ENCODE measurements at places on chromosomes 12 and 14.

DNA sequence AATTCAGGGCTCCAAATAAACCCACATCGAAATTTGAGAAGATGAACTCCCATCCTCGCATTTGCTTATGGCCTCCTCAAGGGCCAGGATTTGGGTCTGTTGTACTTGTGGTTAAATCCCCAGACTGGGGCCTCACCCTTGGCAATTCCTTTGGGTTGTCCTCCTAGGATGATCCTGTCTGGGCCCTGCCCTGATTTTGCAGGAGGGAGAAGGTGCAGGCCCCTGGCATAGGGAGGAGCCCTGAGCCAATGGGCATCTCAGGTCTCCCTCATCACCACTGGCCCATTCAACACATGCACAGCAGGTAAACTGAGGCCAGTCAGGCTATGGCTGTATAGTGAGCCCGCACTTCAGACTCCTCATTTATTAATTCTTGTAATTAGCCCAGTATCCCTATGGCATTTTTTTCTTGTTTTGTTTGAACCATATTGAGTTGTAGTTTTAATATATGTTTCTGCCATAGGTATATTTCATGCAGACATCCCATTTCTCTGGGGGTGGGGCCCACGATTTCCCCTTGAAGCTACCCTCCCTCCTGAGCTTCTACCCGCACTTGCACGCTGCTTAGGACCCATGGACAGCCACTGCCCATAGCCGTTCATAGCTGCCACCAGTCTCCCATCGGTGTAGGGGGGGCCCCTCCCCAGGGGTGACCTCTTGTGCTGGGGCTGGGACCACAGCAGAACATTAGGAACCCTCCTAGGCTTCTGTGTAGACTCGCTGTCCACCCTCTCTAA is 67.1 kb upstream of the DDX11 start:
- no peak for DNase-seq

- no peak for DNase-seq
These were observed 8.3 kb downstream of the PXN start for GRCh38 chr12:120257041-120257821.

- no peak for DNase-seq
These were observed 167.1 kb downstream of the ADGRD1 start for GRCh38 chr12:131120831-131121271.

DNA sequence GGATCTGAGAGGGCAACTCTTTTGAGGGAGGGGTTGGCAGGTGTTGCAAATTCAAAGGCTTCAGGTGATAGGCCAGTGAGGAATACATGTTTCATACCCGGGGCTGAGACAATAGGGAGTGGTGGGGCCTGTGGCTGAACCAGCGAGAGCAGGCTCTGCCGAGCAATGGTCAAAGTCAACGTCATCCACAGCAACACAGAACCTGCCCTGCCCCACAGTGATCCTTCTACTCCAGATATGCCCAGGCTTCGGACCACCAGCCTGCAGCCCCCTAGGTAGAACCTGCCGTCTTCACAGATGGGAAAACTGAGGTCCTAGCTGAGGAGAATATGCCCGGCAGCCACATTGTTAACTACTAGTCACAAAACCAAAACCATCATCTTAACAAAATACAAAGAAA is 4.1 kb downstream of the SERPINA1 start:
- no peak for DNase-seq
